Activated CD4-positive, alpha-beta T cell treated with anti-CD3 and anti-CD28 coated beads, Interleukin-2, amount 50 U/mL, for 48 hours (primary cell): ENCODE measurements at places on chromosomes 1 and 21.

DNA sequence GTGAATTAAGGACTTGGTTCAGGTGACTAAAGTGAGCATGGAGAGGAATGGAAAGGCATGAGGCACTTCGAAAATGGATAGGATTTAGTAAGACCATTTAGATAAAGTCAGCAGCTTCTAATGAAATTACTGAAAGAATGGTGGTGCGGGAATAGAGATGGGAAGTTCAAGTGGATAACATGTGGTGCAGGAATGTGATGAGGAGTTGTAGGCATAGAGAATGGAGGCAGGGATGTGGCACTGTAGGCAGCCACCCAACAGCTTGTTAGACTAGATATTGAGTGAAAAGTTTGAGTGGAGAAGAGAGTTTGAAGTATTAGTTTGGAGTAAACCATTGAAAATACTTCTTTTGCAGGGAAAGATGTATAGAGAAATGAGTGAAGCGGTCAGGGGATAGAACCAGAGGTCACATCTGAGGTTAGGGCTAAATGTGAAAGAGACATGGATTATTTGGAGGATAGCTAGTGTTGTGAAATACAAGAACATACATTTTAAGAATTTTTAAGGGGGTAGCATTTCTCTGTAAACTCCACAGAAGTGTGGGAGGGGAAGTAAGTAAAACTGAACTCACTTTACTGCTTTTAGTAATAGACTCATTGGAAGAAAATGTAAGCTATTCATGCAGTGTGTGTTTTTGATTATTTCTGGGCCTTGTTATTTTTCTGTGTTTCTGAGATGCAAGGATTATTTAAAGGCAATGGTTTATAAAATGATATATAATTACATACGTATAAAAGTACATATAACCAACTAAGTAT, 46.2 kb downstream of the DYRK1A start:
- DNase-seq, result no peak

DNA sequence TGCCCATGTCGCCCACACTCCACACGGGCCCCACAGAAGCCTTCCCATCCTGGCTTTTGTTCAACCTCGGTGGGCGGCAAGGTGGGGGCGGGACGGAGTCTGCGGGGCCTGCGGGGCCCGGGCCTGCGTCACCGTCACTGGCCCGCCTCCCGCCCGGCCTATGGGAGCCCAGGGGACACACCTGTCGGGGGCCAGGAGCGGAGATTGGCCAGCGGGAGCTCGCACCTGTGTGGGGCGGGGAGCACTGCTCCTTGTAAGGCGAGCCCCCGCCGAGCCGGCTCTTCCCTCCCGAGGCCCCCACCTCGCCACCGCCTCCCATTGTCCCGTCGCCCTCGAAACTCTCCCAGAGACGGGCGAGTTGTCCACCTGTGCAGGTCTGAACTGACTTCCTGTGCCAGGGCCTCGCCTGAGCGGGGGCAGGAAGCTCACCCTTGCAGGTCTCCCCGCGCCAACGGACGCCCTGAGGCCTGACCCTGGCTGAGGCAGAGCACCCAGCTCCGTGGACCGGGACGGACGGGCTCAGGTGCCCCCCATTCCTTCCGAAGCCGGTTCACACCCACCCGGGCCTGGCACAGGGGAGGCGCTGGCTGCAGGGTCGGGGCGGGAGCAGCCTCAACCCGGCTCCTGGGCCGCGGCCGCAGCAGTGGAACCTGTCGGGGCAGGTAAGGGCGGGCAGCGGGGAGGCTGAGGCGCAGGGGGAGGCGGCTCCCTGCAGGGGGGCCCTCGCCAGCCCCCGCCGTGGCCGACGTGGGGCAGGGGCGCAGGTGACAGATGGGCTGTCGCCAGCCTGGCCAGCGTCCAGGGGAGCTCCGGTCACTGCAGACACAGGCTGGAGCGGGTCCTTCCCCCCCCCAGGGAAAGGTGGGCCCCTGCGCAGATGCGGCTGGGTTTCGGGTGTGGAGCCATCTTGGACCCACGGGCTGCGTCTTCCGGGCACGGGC, 10.8 kb upstream of the TTLL10 start:
- no peak for DNase-seq

DNA sequence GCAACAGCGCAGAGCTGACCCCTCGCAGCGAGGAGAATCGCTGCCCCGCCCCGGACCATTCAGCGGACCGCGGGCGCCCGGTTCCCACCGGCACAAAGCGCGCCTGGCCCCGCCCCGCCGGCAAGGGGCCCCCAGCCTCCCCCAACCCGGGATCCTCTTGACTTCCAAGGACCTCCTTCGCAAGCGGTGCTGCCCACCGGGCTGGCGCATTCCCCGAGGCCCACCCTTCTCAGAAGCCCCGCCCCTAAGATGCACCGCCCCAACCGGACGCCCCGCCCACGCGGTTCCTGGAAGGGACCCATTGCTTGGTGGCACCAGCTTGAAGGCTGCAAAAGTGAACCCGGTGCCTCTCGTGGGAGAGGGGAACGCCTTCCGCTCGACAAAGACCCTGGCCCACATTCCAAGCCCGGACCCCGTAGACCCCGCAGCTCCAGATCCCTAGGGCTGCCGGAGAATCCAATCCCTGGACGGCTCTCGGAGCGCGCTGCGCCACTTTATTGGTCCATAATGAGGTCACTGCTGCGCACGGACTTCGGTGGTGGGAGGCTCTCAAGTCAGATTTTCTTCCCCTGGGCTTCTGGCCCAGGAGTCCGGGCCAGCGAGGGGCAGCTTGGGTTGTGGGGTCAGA, 2.0 kb downstream of the HES3 start:
- DNase-seq, result peak; percentile 62

- no peak for DNase-seq
These were observed 241.0 kb downstream of the DISC1 start for GRCh38 chr1:231867607-231868006.

GRCh38 chr1:66119148-66119547, 326.5 kb downstream of the PDE4B start:
- no peak for DNase-seq

DNA sequence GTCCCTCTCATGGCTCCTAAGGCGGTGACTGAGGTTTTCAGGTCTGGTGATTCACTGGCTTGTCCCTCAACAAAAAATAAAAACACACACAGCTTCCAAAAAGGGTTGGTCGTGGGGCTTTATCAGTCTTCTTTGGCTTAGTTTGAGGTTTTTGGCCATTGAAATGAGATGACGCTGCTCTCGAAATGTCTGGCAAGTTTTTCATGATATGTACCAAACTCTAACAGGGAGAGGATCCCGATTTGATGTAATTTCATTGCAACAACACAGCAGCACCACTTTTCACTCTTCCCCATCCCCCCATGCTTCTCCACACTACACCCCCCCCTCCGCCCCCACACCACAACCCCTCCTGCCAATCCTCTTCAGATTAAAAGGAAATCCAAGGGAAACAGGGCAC, 187.1 kb upstream of the NFIA start:
- DNase-seq, result no peak

DNA sequence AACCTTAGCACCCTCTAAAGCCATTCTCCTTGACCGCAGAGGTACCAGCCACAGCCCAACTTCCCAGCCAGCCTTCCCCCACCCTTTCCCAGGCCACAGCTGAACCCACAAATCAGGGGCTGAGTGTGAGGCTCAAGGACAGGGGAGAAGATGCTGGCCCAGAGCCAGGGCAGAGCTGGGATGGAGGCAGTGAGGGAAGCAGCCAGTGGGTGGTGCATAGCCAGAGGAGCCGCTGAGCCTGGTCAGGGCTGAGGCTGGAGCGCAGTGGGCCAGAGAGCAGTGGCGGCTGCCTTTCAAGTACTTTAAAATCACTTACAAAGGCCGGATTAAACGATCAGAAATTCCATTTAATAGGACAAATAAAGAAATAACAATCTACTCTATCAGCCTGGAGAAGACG, 36.3 kb downstream of the DMAP1 start:
- DNase-seq, result no peak

DNA sequence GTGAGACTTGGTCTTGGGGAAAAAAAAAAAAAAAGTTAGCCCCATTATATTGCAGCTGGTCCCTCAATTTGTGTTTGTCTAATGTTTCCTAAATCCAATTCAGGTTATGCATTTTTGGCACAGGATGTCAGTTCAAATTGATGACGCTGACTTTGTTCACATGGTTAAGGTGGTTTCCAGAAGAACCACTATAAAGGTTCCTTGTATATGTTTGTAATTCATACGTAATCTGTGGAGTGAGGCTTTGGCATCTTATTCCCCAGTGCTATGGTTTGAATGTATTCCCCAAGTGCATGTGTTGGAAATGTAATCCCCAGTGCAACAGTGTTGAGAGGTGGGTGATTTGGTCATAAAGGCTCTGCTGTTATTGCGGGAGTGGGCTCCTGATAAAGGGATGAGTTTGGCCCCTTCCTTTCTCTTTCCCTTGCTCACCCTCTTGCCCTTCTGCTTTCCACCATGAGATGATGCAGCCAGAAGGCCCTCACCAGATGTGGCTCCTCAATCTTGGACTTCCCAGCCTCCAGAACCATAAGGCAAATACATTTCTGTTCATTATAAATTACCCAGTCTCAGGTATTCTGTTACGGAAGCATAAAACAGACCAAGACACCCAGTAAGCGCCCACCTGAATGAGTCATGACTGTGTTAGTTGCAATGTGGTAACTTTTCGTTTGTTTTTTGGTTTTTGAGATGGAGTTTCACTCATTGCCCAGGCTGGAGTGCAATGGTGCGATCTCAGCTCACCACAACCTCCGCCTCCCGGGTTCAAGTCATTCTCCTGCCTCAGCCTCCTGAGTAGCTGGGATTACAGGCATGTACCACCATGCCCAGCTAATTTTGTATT, 19.5 kb upstream of the HLCS start:
- no peak for DNase-seq

- DNase-seq, result no peak
These were observed 111.2 kb upstream of the PPM1J start for GRCh38 chr1:112826217-112826944.

GRCh38 chr1:165717918-165718515, 19.7 kb upstream of the ALDH9A1 start:
- peak; percentile 12 for DNase-seq

DNA sequence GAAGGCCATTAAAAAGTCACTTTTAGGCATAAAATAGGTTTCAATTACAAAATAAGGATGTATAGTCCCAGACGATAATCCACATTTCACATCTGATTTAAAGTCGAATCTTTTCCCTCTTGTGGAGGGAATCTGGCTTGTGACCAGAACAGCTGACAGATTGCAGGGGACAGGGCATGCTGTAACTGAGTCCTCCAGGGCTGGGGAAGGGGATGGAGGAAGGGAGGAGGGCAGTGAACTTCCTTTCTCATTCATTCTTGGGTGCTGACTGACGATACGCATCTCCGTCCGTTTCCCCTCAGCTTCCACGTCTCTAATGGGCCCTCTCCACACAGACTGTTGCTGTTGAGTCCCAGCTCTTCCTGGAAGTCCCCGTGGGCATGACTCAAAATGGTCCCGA, 108.1 kb upstream of the CSF3R start:
- DNase-seq, result no peak

DNA sequence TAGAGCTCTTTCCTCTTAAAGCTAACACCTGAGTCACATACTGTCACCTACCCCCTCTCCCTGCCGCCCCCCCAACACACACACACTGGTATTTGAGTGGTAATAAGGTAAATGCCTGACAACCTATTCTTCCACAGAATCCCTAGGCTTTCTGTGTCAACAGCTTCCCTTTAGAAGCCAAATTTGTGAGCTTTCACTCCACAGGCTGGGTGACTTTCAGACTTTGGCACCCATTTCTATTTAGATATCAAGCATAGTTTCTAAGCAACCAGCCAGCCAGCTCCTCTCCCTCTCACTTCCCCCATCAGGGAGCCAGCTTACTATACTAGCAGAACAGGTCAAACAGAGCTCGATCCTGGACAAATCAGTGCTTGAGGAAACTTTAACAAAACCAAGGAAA, 3.2 kb upstream of the C1orf74 start:
- no peak for DNase-seq

DNA sequence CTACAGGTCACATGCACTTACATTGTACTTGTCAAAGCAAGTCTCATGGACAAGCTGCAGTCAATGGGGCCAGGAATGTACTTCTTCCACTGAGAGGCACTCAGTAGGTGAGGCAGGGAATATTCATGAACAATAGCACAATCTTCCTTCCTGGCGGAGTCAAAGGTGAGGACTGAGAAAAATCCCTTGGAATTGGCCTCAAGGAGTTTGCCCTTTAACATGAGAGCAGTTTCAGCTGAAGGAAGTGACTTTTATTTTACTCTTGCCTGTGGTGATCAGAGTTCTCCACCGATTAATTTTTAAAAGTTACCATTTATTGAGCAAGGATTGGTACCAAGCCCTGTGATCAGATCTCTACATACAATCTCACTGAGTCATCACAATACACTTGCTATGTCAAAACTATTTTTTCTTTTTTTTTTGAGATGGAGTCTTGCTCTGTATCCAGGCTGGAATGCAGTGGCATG, 11.2 kb upstream of the AK2 start:
- no peak for DNase-seq

- DNase-seq, result no peak
These were observed 13.9 kb downstream of the UBIAD1 start for GRCh38 chr1:11286735-11287410.

DNA sequence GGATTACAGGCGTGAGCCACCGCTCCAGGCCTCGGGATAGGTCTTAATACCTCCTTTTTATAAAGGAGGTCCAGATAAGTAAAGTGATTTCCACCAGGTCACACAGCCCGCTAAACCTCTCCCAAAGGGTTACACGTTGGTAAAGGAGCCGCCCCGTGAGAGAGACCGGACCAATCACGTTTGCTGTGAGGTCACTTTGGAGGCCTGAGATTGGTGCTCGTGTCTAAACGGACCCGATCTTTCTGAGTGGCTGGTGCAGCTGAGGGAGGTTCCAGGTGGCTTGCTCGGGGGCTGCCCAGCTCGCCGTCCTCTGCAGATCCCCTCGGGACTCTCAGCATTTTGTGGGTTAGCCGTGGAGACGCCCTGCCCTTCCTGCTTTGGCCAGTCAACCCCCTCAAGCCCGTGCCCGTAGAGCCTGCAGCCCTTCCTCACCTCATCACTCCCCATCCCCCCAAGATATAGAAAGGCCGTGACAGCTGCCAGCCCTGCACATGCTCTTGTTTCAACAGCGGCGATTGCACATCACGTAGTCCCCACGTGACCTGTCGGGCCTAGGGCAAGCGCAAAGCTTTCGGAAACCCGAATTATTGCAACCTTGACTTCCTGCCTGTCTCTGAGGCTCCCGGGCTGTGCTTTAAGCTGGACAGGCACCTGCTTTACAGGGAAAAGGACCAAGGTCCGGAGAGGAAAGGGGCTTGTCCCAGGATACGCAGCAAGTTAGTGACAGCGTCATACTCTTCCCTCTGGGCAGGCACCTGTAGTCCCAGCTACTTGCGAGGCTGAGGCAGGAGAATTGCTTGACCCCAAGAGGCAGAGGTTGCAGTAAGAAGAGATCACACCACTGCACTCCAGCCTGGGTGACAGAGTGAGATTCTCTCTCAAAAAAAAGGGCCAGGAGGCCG, 5.0 kb upstream of the COA7 start:
- peak; percentile 78 for DNase-seq

GRCh38 chr1:156119503-156120209, 5.1 kb downstream of the LMNA start:
- DNase-seq, result no peak
